Activated CD8-positive, alpha-beta T cell treated with anti-CD3 and anti-CD28 coated beads, Interleukin-2, amount 10 ng/mL, durations not matched to agents 7 days and 5 days (primary cell): ENCODE measurements at places on chromosomes 4 and X. TPM values are rescaled to one million over a fixed set of nuclear protein-coding genes. Genes with fewer than 3 reads are reported as not detected.

Gene ENPEP
- 0.53 TPM for total RNA-seq

GRCh38 chr4:42627885-42628646 lies 28.8 kb downstream of the ATP8A1 start:
- DNase-seq = peak; percentile 48

- DNase-seq = peak; percentile 82
These were observed 2.6 kb downstream of the MID1IP1 start for GRCh38 chrX:38803588-38804431.

DNA sequence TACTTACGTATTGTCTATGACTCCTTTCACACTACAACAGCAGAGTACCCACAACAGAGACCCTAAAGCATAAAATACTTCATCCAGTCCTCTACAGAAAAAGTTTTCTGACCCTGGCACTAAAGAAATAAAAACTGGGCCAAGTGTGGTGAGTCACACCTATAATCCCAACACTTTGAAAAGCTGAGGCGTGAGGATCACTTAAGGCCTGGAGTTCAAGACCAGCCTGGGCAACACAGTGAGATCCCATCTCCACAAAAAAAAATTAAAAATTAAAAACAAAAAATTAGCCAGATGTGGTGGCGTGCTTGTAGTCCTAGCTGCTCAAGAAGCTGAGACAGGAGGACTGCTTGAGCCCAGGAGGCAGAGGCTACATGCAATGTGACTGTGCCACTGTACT lies 66.9 kb downstream of the WDFY3 start:
- DNase-seq = no peak

DNA sequence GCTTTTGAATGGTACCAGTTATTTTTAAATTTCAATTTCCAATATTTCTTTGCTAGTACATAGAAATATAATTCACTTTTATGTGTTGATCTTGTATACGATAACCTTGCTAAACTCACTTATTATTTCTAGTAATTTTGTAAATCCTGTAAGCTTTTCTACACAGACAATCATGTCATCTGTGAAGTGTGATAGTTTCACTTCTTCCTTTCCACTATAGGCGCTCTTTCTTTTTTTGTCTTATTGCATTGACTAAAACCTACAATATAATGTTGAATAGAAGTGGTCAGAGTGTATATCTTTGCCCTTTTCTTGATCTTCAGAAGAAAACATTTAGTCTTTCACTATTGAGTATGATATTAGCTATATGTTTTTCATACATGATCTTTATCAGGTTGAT lies 76.6 kb downstream of the ZNF182 start:
- no peak for DNase-seq
